Psoas muscle (tissue), 8 donors: ENCODE measurements at places on chromosomes 12 and 14. TPM values are rescaled to one million over a fixed set of nuclear protein-coding genes. Genes with fewer than 3 reads are reported as not detected.

GRCh38 chr14:22515929-22516328, 73.1 kb downstream of the DAD1 start:
- H3K4me1 ChIP-seq = peaks cover 15% of the 10 kb centered on the region
- no peak overlapping the region for H3K4me3 ChIP-seq
- no peak overlapping the region for H3K27ac ChIP-seq
- no peaks in the 10 kb centered on the region for H3K36me3 ChIP-seq
- H3K27me3 ChIP-seq = no peaks in the 10 kb centered on the region

- DNase-seq = no peak
- no peak overlapping the region for H3K4me3 ChIP-seq
- no peaks in the 10 kb centered on the region for H3K36me3 ChIP-seq
- no peaks in the 10 kb centered on the region for H3K4me1 ChIP-seq
- H3K27ac ChIP-seq = no peak overlapping the region
- H3K27me3 ChIP-seq = no peaks in the 10 kb centered on the region
These were observed 12.9 kb downstream of the STXBP6 start for GRCh38 chr14:25037032-25037431.

DNA sequence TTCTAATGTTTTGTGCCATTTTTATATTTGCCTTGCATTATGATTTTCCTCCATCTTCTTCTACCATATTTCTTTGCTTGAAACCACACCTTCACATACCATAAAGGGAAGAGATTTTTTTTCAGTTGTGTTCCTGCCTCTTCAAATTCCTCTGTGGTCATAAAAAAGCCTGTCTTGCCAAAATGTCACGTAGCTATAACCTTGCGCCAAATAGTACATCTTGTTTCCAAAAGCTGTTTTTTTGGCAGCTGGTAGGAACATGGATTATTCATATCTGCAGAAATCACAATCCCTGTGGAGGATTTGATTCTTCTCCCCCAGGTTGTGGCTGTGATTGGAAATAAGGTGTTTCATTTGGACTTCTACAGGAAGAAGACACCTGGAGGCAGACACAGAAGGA, 133.6 kb upstream of the SLC35F4 start:
- no peaks in the 10 kb centered on the region for H3K4me1 ChIP-seq
- no peak for DNase-seq
- H3K27me3 ChIP-seq = no peaks in the 10 kb centered on the region
- H3K36me3 ChIP-seq = no peaks in the 10 kb centered on the region
- H3K27ac ChIP-seq = no peak overlapping the region
- H3K4me3 ChIP-seq = no peak overlapping the region

GRCh38 chr12:20946732-20947131, 136.2 kb downstream of the SLCO1B3 start:
- no peak overlapping the region for H3K4me3 ChIP-seq
- H3K36me3 ChIP-seq = no peaks in the 10 kb centered on the region
- no peak overlapping the region for H3K27ac ChIP-seq
- no peaks in the 10 kb centered on the region for H3K4me1 ChIP-seq

DNA sequence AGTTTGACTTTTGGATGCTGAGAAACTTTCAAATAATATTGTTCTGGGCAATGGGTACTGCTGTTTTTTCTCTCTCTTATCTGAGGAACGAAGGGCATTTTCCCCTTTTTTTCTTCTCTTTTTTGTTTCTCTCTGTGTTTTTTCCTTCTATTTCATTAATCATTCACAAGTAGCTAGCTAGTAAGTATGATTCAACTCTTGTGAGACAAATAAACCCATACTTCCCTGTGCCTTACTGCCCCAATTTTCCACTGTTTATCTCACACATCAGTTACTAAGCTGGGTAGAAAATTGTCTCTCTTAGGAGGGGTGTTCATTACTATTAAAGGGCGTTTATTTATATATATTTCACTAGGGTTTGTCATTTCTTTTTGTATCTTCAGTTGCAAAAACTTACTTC, 437.6 kb downstream of the RERGL start:
- H3K4me1 ChIP-seq = no peaks in the 10 kb centered on the region
- no peaks in the 10 kb centered on the region for H3K27me3 ChIP-seq
- no peak overlapping the region for H3K4me3 ChIP-seq
- DNase-seq = no peak
- no peaks in the 10 kb centered on the region for H3K36me3 ChIP-seq

- H3K4me3 ChIP-seq = peak overlapping the region; percentile 23
- no peak overlapping the region for H3K27ac ChIP-seq
- no peaks in the 10 kb centered on the region for H3K4me1 ChIP-seq
- H3K27me3 ChIP-seq = no peaks in the 10 kb centered on the region
These were observed 134.2 kb downstream of the KCNK10 start for GRCh38 chr14:88188745-88189416.

DNA sequence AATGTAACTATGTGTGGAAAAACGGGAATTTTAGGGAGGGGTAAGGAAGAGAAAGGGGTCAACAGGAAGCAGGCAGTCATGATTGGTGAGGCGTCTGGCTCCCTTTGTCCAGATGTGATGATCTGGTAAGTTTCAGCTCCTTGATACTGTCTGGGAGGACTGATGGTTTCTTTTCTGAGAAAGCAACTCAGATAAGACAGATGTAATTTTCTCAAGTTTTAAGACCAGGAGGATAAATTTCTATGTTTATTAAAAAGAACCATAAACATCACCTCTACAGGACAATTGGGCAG, 21.9 kb upstream of the AMN1 start:
- no peak overlapping the region for H3K27ac ChIP-seq
- H3K4me1 ChIP-seq = no peaks in the 10 kb centered on the region
- H3K36me3 ChIP-seq = no peaks in the 10 kb centered on the region
- no peaks in the 10 kb centered on the region for H3K27me3 ChIP-seq

GRCh38 chr14:65412032-65412846, at the start of gene FUT8:
TSS of gene FUT8 (plus strand) at chr14:65412730. CDS start at chr14:65561564, 148,834 bp downstream.
- peaks cover 5% of the 10 kb centered on the region for H3K4me1 ChIP-seq
- H3K36me3 ChIP-seq = no peaks in the 10 kb centered on the region

DNA sequence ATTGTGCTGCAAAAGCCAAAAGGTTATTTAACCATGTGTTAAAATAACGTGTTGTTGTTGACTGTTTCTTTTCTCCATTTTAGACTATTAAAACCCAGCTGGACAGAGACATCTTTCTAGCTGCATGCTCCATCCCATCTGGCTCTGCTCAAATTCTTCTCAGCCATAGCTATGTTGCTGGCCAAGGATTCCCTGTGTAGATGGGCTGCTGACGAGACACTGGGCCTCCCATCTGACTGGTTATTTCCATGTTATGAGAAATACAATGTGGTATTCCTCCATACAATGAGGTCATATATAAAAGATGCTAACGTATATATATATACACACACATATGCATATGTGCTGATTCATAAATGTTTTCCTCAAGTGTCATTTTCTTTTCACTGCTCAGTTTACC, 30.1 kb downstream of the MED13L start:
- H3K27me3 ChIP-seq = no peaks in the 10 kb centered on the region
- H3K27ac ChIP-seq = peak overlapping the region; percentile 56
- peaks cover 63% of the 10 kb centered on the region for H3K4me1 ChIP-seq

- peaks cover 20% of the 10 kb centered on the region for H3K36me3 ChIP-seq
- H3K27me3 ChIP-seq = no peaks in the 10 kb centered on the region
- H3K4me1 ChIP-seq = peaks cover 18% of the 10 kb centered on the region
These were observed 446 bp upstream of the ZNF641 start for GRCh38 chr12:48351022-48351708.

- no peaks in the 10 kb centered on the region for H3K4me1 ChIP-seq
- no peaks in the 10 kb centered on the region for H3K36me3 ChIP-seq
- no peak overlapping the region for H3K27ac ChIP-seq
- no peaks in the 10 kb centered on the region for H3K27me3 ChIP-seq
- DNase-seq = no peak
These were observed 29.2 kb upstream of the WSCD2 start for GRCh38 chr12:108099778-108100489.

DNA sequence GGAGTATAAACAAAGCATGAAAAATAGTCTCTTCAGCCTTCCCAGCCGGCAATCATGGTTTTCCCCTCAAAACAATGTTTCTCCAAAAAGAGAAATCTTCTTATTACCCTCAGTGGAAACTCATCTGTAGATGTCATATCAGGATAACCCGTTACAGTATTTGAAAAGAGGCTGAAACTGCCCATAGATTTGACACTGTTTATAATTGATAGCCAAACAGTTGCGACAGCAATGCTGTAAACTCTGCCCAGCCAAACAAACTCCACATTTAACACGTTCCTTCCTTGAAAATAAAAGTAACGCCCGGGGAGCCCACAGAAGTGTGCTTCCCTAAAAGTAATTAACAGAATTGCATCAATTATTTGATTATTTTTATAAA, 201.3 kb upstream of the FOXN3 start:
- H3K27ac ChIP-seq = peak overlapping the region; percentile 80
- DNase-seq = no peak
- no peaks in the 10 kb centered on the region for H3K27me3 ChIP-seq
- no peaks in the 10 kb centered on the region for H3K36me3 ChIP-seq

DNA sequence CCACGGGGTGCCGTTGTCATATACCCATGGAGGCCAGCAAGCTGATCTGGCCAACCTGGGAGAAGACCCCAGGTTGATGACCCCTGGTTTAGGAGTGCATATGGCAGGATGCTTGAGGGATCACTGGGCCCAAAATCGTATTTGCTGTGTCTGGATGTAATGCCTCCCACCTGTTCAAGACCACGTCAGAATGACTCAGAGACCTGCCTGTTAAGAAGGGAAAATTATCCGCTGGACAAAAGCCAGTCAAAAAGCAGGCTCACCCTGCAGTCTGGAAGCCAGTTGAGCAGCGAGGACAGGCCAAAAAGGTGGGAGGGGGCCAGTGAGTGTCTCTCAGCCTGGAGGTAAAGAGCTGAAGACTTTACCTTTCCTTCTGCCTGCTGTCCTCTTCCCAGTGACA, 449.2 kb downstream of the DPF3 start:
- H3K27me3 ChIP-seq = no peaks in the 10 kb centered on the region
- no peak for DNase-seq
- H3K4me3 ChIP-seq = no peak overlapping the region

GRCh38 chr12:89770391-89770790, 61.8 kb upstream of the ATP2B1 start:
- H3K4me3 ChIP-seq = no peak overlapping the region
- H3K27me3 ChIP-seq = no peaks in the 10 kb centered on the region
- no peak overlapping the region for H3K27ac ChIP-seq
- no peak for DNase-seq

GRCh38 chr14:56744016-56744415, 66.3 kb downstream of the OTX2 start:
- H3K4me3 ChIP-seq = no peak overlapping the region
- H3K27me3 ChIP-seq = no peaks in the 10 kb centered on the region
- no peak for DNase-seq
- no peaks in the 10 kb centered on the region for H3K36me3 ChIP-seq
- no peaks in the 10 kb centered on the region for H3K4me1 ChIP-seq

DNA sequence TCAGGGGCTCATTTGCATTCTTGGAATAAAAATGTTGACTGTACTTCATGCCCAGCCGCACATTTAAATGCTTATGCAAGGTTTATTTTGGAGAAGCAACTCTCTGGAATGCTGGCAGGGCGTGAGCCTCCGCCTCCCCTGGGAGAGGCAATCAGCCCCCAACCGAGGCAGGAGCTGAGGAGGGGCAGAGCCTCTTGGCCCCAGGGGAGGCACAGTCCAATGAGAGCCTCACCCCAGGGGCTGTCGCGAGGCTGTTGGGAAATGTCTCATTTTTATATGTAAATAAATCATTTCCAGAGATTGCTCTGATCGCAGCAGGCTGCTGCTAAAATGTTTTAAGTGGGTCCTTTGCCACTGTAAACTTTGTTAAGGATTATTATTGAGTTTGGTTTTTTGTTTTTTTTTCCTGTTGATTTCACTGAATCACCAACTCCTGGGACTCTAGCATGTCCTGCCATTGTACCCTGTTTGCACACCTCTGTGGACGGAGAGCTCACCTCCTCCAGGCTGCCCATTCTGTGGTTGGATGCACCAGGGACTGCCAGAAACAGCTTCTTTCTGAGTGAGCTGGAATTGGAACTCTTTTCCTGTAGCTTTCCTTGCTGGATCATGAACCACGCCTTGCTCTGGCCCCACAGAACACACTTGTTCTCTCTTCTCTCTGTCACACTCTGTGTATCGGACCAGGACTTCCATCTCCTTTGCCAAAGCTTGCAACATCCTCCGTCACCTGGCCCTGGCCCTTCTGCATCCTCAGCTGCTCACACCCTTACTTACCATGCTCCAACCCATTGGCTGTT, 46.9 kb upstream of the FAM181A start:
- H3K4me1 ChIP-seq = no peaks in the 10 kb centered on the region
- no peak overlapping the region for H3K4me3 ChIP-seq
- H3K36me3 ChIP-seq = no peaks in the 10 kb centered on the region
- H3K27me3 ChIP-seq = peaks cover 4% of the 10 kb centered on the region

TMEM63C gene
- polyA plus RNA-seq = not detected

MYO1H gene
- polyA plus RNA-seq = not detected

RERG gene
- polyA plus RNA-seq = 1.9 TPM

GALNT6 gene
- polyA plus RNA-seq = 0.10 TPM

IAPP gene
- 0.07 TPM for polyA plus RNA-seq

ZNF664 gene
- polyA plus RNA-seq = 69.3 TPM

KLRD1 gene
- polyA plus RNA-seq = 0.30 TPM

ERO1A gene
- 16.1 TPM for polyA plus RNA-seq
